ENCODE measurements at places on chromosomes 7 and 10.
A peak's percentile ranks its signal among the peaks of the same experiment; 100 is the strongest.

- DNase-seq: no peak
Measured at GRCh38 chr7:84497873-84498272, 303.3 kb upstream of the SEMA3A start.

- DNase-seq: no peak
Measured at GRCh38 chr7:80236681-80237080, 102.0 kb downstream of the GNAI1 start.

GRCh38 chr10:7417103-7417623 is 6.3 kb upstream of the SFMBT2 start:
- no peak for DNase-seq

DNA sequence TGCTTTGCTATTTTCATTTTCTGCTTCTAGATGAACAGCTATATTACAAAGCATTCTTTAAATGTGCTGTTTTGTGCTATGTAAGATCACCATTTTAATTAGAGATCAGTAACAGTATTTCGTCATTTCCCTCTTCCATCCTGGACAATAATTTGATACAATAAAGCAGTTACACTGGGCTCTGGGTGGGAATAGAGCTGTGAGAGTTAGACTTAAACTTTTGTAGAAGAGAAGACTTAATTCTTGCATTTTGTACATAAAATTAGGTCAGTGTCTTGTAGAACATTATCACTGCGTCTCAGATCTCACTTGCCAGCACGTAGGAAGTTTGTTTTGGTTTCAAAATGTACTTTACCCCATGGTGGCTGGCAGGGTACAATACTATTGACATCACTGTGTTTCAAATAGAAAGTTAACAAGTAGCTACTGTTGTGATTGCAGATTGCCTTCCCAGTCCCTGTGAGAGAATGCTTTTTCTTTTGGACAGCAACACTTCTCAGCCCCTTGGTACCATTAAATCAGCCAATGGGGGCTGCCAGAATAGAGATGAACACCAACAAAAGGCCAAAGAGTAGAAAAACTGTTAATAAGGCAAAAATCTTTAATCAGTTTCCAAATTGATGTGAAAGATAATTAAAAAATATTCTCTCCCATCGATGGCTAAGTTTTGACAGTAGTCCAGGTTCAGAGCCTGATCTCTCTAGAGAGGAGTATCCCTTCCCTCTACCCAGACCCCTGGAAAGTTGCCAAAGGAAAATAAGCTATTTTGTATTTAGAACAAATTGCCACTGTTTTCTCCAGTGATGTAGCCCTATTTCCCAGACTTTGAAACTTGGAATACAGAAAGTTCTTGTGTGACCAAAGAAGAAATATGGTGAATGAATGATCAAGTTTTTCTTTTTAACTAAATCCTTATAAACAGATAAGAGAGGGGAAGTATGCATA is 35.1 kb downstream of the SMNDC1 start:
- DNase-seq: no peak

DNA sequence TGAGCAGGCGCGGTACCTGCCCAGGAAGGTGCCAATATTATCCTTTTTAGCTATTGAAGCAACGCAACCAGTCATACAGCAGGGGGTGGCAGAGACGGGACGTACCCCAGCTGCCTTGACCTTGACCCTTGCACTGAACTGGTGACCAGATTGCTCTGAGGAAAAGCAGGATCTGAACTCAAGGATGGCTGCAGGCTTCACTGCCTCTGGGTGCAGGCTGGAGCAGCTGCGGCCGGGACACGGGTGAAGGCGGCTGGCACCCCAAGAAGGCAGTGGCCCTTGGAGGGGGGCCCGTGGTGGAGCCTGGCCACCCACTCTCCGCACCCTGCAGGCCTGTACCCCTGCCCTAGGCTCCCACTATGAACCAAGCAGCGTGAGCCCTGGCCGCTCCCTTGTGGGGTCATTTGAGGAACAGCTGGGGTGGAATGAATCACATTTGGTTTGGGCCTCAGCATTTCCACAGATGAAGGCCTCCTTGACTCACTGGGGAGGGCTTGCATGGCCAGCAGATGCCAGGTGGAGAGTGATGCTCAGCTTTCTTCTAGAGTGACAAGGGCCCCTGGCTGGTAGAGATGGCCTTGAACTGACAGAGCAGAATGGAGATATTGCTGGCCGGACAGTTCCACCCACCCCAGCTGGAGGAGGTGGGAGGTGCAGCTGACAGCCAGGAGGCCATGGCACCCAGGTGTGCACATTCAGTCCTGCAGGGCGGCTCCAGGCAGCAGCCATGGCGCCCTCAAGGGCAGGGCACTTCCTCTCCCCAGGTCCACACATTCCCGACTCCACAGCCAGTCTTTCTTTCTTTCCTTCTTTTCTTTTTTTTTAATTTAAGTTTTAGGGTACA is 218.7 kb downstream of the WDR37 start:
- DNase-seq: no peak

DNA sequence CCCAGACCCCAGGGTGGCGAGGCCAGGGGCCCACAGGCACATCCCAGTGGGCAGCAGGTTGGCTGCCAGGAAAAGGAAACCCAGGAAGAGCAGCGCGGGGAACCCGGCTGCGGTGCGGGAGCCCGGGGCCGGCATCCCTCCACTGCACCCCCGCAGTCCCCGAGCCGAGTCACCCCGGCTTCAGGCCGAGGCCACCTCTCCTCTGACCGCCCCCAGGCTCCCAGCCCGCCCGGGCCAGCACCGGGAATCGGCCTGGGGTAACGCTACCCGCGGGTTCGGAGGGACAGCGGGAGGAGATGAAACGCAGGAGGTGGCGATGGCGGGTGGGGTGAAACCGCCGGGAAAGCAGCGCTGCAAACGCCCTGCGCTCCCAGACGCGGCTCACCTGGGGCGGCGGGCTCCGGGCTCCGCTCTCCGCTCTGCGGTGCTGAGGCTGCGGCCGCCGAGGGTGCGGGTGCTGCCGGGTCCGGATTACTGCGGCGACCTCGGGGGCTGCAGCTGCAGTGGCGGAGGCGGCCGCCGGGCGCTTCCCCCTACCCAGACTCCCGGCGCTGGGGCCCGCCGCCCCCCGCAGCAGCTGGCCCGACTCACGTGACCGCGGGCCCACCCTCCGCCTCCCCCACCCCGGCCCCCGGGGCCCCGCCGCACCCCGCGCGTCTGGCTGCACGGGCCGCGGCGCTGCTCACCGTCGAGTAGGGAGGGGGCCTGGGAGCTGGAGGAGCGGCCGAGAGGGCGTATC is at the start of gene SCRN1:
Gene SCRN1 (minus strand): TSS at position 545 of the 739 bp plus-strand sequence. CDS start 20,734 bp downstream, outside the sequence.
- DNase-seq: peak; percentile 19

GRCh38 chr7:17946591-17946990 is 6.3 kb upstream of the SNX13 start:
- no peak for DNase-seq

DNA sequence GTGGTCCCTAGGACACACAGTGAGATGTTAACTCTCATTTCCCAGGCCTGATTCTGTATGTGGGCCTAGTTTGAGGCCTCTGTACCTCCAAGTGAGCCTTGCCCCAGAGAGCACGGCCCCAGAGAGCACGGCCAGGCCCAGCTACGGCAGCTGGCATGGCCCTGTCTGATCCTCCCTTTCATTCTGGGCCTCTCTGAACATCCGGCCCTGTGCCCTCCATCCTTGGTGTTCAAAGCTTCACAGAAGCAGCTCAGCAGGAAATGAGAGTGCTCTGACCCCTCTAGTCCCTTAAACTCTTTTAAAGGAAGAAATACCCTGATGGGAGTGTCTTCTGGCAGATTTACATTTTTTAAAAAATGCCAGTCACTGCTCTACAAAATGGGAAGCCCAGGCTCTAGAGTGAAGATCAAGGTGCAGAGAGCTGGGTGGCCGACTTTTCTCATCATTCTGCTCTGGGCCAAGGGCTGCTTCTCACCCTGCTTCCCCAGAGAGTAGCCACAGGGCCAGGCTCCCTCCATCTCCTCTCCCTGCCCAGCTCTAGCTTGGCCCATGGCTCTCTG is 171.9 kb downstream of the RPS24 start:
- DNase-seq: no peak

GRCh38 chr7:117830422-117830954 is 42.8 kb downstream of the CTTNBP2 start:
- no peak for DNase-seq

DNA sequence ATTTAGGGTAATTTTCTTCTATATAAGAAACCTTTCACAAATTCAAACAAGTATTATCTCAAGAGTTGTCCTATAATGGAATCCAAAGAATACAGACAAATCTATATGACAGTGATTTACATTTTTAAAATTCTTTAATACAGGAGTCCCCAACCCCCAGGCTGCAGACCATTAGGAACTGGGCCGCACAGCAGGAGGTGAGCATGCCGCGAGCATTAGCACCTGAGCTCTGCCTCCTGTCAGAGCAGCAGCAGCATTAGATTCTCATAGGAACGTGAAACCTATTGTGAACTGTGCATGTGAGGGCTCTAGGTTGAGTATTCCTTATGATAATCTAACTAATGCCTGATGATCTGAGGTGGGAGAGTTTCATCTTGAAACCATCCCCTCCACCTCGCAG is 37.7 kb downstream of the SNX13 start:
- no peak for DNase-seq

GRCh38 chr7:26865094-26865388 is 651 bp upstream of the SKAP2 start:
- DNase-seq: no peak

- DNase-seq: no peak
Measured at GRCh38 chr10:63583909-63584724, 62.9 kb downstream of the REEP3 start.

DNA sequence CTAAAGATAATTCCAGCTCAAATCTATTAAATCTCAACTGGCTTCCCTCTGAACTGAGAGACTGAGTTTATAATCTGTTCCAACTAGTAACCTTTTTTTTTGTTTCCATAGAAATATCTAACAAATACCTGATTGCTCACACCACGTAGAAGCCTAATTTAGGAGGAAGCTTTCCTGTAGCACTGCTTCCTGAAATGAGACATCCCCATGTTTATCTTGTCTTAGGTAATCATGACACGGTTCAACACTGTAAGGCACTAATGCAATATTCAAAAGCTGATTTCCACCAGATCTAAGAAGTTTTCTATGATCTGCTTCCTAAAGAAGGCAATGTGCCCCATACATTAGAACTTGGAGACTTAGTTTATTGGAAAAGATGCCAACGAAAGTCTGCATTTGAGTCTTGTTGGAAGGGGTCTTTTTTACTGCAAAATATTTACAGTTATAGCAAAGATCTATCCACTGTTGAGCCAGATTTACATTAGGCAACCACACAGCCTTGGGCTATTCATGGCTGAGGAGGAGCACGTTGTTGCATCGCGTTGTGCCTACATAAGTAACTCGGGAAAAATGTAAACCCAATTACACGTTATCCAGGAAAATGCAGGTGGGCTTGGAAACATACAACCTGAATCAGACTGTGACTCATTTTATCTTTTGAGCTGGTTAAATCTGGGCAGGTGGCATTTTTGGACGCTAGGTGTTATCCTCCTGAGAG is 66.3 kb downstream of the VIPR2 start:
- DNase-seq: no peak

DNA sequence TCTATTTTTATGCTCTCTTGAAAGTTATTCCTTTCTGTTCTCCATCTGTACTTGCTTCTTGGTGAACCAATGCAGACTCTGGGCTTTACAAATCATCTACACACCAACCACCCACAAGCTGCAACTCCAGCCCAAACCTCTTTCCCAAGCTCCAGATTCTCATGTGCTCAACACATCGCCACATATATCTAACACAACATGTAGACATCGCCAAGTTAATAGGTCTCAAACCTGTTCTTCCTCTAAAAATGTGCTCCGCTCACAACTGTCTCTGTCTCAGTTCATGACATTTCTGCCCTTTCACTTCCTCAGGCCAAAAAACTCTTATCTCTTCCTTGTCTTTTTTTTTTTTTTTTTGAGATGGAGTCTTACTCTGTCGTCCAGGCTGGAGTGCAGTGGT is 95.7 kb upstream of the EEPD1 start:
- no peak for DNase-seq

GRCh38 chr7:30382607-30383006 is 96.0 kb downstream of the NOD1 start:
- no peak for DNase-seq

- DNase-seq: no peak
Measured at GRCh38 chr7:105602325-105603305, 21.3 kb upstream of the EFCAB10 start.

- no peak for DNase-seq
Measured at GRCh38 chr10:48253970-48254657, 20.4 kb downstream of the FRMPD2 start.

Measured in activated CD4-positive, alpha-beta T cell treated with anti-CD3 and anti-CD28 coated beads, Interleukin-2, amount 50 U/mL, for 48 hours (primary cell).